ENCODE measurements at places on chromosomes 16 and 17.

GRCh38 chr16:74743668-74744299 is 30.8 kb downstream of the FA2H start:
- peak; percentile 90 for DNase-seq

DNA sequence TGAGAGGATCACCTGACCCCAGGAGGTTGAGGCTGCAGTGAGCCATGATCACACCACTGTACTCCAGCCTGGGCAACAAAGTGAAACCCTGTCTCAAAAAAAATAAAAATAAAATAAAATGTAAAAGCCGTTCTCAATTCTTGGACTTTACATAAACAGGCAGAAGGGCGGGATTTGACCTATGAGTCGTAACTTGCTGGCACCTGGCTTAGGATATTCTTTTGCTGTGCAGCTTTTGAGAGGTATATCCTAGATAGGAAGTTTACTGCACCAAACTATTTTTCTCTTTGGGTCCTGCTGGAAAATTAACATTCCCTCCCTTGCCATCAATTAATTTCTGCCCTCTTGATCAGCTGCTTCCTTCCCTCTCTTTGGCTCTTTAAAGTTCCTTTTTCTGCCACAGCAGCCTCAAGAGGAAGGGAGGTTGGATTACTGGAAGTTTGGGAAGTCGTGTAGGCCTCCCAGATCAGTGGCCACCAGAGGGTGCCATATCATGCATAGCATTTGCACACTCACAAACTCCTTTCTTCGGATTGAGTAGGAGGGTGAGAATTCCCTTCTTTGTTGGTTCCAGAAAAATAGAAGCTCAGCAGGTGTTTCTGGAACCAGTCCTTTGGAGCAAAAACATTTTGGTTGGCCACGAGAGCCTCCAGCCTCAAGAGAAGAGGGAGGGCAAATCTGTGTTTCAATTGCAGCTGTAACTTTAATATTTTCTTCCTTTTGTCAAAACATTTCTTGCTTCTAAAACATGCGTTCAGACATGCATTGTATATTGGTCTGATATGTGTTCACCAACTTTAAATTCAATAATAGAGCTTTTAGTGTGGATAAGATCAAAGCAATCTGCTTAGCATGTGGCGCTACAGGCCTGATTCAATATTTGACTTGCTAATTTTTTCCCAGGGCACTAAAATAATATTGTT is 147.3 kb downstream of the CCDC182 start:
- DNase-seq, result peak; percentile 83

DNA sequence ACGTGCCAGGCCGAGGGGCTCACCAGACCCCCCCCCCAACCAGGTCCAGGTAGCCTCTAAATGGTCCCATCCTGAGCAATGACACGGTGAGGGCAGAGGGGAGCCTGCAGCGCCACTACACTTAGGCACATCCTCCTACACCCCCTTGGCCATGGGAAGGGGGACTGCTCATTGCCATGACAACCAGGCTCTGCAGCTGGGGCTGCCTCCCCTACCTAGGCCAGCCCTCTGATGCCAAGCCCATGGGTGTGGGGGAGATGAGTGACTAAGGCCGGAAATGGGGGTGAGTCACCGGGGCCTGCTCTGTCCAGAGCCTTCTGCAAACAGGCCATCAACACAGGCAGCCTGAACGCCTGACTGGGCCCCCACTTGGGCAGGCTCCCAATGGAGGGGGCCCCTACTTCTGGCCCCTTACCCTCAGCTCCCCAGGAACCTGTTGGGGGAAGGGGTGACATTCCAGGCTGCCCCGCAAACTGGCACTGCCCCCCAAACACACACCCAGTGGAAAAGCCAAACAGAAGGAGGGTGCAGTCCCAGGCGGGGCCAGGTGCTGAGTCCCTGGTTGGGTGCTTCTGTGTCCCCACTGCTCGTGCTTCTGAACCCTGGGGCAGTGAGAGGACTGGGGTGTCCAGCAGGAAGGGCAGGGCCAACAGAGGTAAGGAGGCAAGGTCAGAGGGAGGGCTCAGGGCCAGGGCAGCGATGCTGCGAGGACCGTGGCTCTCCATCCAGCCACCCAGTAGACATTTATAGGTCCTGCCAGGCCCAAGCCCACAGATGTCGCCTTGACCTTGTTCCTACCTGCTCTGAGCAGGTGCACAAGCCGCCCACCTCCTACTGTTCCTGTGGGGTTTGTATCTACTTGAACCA is 8.2 kb downstream of the PLCD3 start:
- peak; percentile 95 for DNase-seq

DNA sequence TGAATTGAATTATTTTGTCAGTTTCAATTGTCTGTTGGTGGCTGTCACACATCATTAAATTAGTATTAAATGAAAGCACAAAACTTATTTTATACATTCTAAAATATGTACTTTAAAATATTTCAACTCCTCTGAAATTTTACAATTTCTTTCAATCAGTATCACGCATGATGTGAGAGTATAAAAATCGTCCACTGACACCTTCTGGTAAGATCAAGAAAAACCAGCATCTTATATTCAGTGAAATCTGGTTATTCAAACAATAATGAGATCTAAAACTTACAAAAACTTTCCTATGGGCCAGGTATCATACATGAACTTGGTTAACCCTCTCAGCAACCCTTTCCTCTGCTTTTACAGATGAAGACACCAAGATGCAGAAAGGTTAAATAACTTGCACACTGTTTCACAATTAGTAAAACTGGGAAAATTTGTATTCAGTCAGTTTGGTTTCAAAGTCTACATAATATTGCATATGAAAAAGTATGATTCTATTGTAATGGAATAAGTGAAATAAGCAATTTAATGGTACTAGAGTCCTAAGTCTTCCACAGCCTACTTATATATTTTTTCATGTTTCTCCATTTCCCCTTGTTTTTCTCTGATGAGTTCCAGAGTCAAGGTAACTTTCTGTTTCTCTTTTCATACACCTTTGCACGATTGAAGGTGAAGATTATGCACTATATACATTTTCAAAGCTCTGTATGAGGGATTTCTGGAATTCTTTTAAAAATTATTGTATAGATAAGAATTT is 58.7 kb downstream of the EFCAB5 start:
- DNase-seq, result peak; percentile 25

GRCh38 chr16:57609541-57610401 is 18.7 kb upstream of the ADGRG1 start:
- DNase-seq, result no peak

Data from ELR (cell line).